Endothelial cell of umbilical vein (primary cell): ENCODE measurements at places on chromosomes 16 and 17.
A peak's percentile ranks its signal among the peaks of the same experiment; 100 is the strongest.

DNA sequence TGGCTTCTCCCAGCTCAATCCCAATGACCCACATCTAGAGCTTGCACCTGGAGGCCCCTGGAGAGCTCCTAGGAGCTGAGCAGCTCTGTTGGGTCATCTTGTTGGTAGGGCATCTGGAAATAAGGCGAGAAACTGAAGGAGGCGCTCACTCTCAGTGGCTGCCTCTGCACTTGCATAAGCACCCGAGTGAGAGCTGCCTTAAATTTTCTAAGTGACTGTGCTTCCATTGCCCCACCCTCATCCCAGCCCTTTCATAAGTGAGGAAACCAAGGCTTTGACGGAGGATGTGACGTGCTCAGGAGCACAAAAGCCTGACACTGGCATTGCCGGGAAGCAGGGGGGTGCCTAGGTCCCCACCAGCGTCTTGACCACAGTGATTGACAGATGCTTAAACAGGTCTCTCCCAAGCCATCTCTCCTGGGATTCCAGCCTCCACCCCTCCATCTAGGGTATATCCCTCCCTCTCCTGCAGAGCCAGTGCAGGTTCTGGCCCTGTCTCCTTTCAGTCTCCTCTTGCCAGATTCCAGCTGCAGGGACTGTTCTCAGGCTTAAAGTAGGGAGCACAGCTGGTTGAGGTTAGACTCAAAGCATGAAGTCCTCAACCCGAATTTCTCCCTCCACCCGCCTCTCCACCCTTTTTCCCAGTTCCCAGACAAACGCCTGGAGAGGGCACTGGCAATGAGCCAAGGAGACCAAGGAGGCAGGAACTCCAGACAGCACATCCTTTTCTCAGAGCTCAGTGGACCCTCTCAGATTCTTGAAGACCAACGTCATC, 113.7 kb downstream of the IRX5 start:
- no peak for DNase-seq

GRCh38 chr17:74430385-74430705, 1.5 kb upstream of the GPRC5C start:
- no peak for DNase-seq

DNA sequence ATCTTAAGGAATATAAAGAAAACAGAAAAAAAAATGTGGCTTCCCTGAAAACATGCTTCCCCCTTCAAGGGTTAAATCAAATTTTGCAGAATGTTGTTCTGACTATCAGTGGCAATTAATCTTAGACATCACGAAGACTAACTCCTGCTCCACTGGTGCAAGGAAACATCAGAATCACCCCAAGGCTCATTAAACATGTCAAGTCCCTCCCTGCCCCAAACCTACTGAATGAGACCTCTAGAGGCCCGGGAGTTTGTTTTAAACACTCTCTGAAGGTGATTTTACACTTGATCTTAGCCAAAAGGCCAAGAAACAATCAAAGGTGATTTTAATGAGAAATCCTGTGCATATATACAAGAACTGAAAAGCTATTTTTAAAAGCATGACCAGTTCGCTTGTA, 18.3 kb downstream of the PSME3IP1 start:
- no peak for DNase-seq

DNA sequence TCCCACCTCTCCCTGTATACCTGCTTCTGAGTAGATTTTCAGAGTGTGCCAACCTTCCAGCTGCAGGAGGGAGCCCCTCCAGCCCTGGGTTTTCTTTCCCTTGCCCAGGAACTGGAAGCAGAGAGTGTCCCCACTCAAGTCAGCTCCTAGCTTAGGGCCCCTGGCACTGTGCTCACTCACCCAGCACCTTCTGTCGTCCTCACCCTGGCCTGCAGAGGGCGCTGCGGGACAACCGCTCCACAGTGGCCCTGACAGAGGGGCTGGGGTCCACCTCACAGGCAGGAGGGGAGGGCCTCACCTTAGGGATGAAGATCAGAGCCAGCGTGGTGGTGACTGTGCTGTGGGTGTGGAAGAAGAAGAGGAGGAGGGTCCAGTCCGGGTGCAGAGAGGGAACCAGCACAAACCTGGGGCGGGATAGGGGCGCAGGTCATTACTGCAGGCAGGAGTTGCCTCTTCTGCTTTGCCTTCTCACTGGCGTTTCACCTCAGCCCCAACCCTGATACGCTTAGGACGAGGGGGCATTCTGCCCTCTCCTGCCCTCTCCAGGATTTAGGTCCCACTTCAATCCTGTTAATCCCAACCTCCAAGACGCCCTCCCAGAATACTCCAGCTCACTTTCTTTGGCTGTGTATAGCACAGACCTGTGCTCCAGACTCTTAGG, 10.0 kb downstream of the GPR179 start:
- DNase-seq, result peak; percentile 33
